ENCODE measurements at places on chromosomes 1 and 21. TPM values are rescaled to one million over a fixed set of nuclear protein-coding genes. Genes with fewer than 3 reads are reported as not detected.

Gene PRMT6
- polyA plus RNA-seq: 8.5 TPM

Gene CLCA4
- polyA plus RNA-seq: not detected

Gene ST6GALNAC5
- not detected for polyA plus RNA-seq

Gene ACKR1
- 0.48 TPM for polyA plus RNA-seq

Gene LCE1A
- not detected for polyA plus RNA-seq

Gene RAB3B
- 0.22 TPM for polyA plus RNA-seq

Gene WDR64
- polyA plus RNA-seq: 0.26 TPM

Gene ELAPOR1
- polyA plus RNA-seq: 0.13 TPM

Gene PPM1J
- polyA plus RNA-seq: 0.17 TPM

Gene LIX1L
- 6.0 TPM for polyA plus RNA-seq

Gene IL6R
- polyA plus RNA-seq: 23.6 TPM

Gene C1QA
- polyA plus RNA-seq: 76.2 TPM

Gene PLPPR4
- 0.22 TPM for polyA plus RNA-seq

Gene TSHB
- not detected for polyA plus RNA-seq

Gene FAM177B
- 0.09 TPM for polyA plus RNA-seq

Gene LCE2B
- polyA plus RNA-seq: not detected

Gene CLDN8
- not detected for polyA plus RNA-seq

Gene ARTN
- 0.05 TPM for polyA plus RNA-seq

Gene TLR5
- 2.0 TPM for polyA plus RNA-seq

Gene PHACTR4
- polyA plus RNA-seq: 10.3 TPM

Gene RBM15
- polyA plus RNA-seq: 2.4 TPM

Gene SYDE2
- polyA plus RNA-seq: 2.5 TPM

All from liver (tissue), 10 donors.